GM03348 (cell line): ENCODE measurements at places on chromosomes 7 and 10.

GRCh38 chr10:103610083-103610472 is 116.6 kb downstream of the NEURL1 start:
- no peak for DNase-seq

DNA sequence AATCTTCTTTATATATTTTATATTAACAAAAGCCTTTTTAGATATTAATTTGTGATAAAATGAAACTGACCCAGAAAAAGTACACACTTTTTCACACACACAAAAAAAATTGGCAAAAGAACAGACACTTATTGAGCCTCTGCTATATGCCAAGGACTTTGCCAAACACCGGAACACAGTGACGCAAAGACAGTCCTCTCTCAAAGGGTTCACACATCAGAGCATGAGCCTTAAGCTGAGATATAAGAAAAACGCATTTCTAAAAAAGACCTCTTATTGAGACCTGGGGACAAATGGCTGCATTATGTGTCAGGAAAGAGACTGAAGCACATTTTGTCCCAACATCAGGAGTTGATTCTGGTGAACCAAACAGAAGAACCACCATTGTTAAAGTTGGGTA is 24.0 kb upstream of the ABCB4 start:
- no peak for DNase-seq

- DNase-seq, result no peak
These were observed 33.2 kb upstream of the BAIAP2L1 start for GRCh38 chr7:98434087-98434486.

DNA sequence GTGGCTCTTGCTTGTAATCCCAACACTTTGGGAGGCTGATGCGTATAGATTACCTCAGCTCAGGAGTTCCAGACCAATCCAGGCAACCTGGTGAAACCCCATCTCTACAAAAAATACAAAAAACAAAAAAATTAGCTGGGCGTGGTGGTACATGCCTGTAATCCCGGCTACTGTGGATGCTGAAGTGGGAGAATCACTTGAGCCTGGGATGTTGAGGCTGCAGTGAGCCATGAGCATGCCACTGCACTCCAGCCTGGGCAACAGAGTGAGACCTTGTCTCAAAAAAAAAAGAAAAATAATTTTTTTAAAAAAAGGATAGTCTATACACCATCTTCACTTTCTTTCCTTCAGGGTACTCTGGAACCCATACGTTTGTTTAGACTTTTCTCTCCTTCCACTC is 6.2 kb downstream of the REEP3 start:
- DNase-seq, result no peak

- no peak for DNase-seq
These were observed 1429.3 kb upstream of the LRRTM3 start for GRCh38 chr10:65496541-65496940.

- DNase-seq, result peak; percentile 14
These were observed 291.2 kb upstream of the FZD1 start for GRCh38 chr7:90972906-90973550.

GRCh38 chr7:43658718-43659548 is 70.4 kb downstream of the COA1 start:
- peak; percentile 71 for DNase-seq

- peak; percentile 16 for DNase-seq
These were observed 19.8 kb upstream of the CLDN12 start for GRCh38 chr7:90383422-90383821.

- peak; percentile 85 for DNase-seq
These were observed 13.1 kb downstream of the PHKG1 start for GRCh38 chr7:56079450-56080185.

DNA sequence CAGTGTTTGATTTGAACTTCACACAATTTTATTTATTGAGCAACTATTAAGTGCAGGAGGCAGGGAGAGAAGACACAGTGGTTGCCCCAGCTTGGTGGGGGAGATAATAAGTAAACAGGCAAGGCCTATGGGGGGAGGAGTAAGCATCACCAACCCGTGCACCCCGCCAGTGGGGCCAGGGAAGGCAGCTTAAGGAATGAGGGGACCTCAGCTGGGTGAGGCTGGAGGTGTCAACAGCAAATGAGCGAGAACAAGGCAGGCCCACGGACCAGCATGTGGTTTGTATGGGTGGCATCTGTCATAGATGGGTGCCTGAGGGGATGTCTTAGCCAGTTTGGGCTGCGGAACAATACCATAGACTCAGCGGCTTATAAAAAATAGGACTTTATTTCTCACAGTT is 24.1 kb upstream of the CRHR2 start:
- DNase-seq, result no peak

DNA sequence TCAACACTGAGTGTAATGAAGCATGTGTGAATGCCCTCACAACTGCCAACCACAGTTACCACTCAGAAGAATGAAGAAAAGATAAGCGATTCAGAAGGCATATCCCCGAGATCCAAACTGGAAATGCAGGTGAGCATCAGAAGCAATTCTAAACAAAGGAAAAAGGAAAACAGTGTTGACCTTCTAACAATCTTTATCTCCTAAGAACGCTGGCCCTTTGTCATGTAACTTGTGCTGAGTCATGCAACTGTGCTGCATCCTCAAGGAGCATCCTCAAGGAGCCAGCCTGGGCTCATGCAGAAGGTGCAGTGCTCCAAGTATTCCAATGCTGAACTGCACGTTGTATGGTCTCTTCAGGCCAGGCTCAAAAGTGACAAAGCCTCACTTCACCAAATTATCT is 30.6 kb downstream of the SEC61G start:
- DNase-seq, result no peak

GRCh38 chr10:23512355-23513058 is 73.6 kb downstream of the OTUD1 start:
- DNase-seq, result peak; percentile 22

- no peak for DNase-seq
These were observed 36.5 kb downstream of the ETV1 start for GRCh38 chr7:13952921-13953320.

DNA sequence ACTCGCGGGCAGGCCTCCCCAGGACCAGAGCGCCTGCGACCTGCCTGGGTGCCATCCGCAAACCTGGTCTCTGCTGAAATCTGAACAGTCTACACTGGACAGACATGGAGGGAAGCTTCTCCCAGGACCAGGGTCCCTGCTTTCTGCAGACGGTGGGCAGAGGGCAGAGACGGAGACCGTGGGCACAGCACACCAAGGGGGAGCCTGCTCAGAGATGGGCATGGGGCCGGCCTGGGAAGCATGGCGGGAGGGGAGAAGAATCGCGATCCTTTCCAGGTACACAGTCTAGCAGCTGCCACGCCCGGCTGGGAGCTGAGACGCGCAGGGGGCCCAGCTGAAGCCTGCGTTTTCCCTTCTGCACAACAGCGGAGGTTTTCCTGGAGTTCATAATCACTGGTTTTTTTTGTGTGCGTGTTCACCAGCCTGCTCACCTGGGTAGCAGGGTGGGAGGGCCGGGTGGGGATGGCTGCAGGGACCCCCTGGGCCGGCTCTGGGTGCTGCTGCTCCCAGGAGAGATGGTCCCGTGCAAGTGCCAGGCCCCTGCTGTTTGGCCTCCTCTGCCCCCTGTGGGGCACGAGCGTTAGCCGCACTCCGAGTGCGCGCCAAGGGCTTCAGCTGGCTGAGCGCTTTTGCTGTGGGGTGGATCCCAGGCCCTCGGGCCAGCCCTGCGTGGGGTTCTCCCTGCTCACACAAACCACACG is 448.8 kb downstream of the DNAJB6 start:
- DNase-seq, result no peak

DNA sequence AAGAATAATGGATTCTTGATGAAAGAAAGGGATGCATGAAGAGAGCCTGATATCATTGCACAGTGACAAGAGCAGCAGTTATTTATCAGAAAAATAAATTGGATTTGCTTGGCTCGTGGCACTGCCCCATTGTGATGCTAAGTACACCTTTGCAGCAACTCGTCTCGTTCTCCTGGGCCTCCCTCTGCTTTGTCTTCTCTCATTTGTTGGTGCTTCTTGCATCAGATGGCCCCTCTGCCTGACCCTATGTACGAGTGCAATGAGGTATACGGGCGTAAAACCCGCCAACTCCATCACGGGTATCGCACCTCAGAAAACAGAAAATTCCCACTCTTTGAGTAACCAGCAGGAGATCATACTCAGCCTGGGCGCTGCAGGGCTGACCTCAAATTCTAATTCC is 107.2 kb upstream of the C10orf90 start:
- DNase-seq, result no peak

DNA sequence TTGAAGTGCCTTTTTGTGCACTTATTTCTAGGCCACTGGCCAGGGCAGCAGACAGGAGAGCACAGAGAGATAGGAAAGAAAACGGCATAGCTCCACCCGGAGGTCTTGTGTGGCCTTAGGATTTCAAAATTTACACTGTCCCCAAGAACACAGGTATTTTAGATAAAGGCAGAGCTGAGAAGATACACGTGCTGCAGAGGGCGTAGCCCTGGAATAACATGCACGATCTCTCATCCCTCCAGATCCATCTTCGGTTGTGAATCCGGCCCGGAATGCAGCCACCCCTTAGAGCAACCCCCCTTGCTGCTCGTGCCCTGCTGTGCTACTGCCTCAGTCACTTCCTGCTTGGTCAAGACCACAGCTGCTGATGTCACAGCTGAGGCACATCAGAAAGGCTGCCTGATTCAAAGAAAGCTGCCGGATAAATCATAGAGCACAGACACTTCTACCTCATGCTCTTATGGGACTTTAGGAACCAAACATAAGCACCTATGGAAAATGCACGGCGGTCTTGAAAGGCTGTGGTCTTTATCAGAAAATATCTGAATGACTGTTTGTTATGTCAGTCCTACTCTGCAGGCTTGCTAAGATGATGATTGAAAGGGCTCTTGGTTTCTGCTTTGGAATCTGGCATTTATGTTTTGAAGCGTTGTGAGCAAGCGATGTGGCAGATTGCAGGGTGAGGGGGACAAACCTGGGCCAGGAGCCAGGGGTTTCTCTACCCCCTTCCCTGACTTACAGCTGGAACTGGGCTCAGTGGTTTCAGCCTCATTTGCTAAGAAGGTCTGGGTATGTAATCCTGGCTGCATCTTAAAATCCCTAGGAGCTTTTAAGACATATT is 152.0 kb downstream of the SVIL start:
- DNase-seq, result peak; percentile 54

DNA sequence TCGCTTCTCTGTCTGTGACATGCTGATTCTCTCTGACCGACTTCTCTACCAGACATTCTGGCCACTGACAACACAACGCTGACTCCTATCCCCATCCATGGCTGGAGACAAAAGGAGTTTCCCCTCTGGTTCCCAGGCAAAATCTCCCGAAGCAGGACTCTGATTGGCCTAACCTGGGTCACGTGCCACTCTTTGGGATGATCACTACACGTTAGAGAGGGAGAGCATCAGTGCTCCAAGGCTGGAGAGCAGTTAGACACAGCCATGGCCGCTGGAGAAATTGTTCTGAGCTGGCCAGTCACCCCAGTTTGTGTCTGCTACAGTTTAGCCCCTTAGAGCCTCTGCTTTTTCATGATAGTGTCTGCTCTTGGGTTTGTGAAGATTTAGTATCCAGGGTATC is 38.9 kb downstream of the ADAMTS14 start:
- no peak for DNase-seq

- no peak for DNase-seq
These were observed 1.1 kb upstream of the RAB11FIP2 start for GRCh38 chr10:118047880-118048279.

DNA sequence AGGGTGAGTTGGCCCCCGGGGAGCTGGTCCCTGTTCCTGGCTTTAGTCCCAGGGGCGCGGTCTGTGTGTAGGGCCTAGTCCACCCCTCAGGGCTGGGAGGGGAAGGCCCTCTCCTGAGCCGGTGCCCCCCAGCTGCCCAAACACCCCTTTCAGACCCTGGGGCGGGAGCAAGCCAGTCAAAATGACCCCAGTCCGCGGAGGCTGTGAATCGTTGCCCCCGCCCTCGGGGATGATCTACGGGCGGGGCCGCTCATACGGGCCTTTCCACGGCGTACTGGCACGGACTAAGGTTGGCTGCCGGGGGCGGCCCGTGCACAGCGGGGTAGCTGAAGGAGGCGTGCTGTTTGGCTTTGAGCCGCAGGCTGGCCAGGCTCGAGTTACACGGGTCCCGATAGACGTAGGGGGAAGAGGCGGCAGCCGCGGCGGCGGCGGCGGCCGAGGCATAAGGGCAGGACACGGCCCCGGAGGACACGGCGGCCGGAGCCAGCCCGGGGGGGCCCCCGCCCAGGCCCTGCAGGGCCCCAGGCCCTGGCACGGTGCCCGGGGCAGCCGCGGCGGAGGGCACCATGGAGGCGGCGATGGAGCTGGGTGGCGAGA is 4.3 kb downstream of the ELOVL3 start:
- peak; percentile 43 for DNase-seq

DNA sequence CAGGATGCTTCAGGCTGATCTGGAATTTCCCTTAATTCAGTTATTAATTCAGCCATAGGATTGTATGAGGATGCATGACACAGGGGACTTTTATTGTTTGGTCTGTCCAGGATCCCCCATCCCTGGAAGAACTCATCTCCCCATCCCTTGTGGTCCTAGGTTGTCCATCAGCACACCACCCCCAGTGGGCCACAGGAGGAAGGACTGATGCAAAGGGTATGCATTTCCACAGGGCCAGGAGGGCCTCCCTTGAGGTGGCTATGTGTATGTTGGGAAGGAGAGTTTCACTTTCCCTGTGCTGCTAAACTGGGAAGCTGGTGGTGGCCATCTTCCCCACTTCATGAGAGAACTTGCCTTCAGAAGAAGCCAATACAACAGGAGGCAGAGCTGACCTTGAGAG is 44.6 kb upstream of the GRB10 start:
- no peak for DNase-seq

GRCh38 chr10:20898866-20899535 is 1.9 kb upstream of the NEBL start:
- DNase-seq, result no peak

GRCh38 chr7:142298009-142298408 is 40.2 kb upstream of the PRSS58 start:
- no peak for DNase-seq

- DNase-seq, result no peak
These were observed 98.3 kb upstream of the PRSS58 start for GRCh38 chr7:142356166-142356565.

DNA sequence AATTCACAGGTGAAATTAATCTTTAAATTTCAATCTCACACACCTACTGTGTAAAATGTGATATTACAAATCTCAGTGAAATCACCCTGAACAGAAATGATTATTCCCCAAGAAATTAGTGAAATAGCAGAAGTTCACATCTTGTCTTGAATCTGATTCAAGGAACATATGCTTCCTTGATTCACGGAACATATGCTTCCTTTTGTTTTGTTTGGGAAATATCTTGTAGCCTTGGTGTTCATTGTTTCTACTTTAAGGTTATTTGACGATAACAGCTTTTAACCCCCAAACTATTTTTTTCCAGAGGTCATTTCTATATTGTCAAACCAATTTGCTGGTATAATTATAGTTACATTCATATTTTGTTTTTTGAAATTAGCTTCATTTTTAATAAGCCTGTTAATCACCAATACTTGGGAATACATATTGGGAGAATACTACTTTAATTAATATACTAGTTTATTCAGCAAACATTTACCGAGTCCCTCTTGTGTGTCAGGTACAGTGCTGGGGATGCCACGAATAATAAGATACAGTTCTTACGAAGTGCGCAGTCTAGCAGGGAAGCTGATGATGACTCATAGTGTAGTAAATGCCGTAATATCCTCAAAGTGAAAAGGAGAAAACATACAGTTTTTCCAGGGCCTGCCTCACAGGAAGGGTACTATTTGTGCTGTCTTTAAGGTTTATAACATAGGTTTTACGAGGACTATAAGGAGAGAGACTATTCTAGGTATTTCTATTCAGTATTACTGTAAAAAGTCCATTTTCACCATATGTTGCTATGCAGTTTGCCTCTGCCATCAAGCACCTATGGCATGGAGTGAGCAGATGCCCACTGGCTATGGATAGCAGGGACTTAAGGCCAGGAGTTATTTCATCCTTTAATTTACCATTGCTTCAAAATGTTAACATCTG is 32.5 kb downstream of the PRKAR2B start:
- DNase-seq, result no peak
